Neural crest cell (in vitro differentiated cells): ENCODE measurements at places on chromosomes 13 and 19. TPM values are rescaled to one million over a fixed set of nuclear protein-coding genes. Genes with fewer than 3 reads are reported as not detected.

The OR4F17 gene
- total RNA-seq = not detected in 2 replicates

The GIPR gene
- total RNA-seq = 0.96 and 1.0 TPM in 2 replicates

The ANGPTL4 gene
- total RNA-seq = not detected in 2 replicates

The HPN gene
- 0.26 and 0.27 TPM in 2 replicates for total RNA-seq

The CCDC97 gene
- total RNA-seq = 47.3 and 48.5 TPM in 2 replicates

The C3 gene
- 0.37 TPM in 1 of 2 replicates, not detected in the other for total RNA-seq

The DAZAP1 gene
- 146 and 157 TPM in 2 replicates for total RNA-seq

The ZNF835 gene
- total RNA-seq = 0.11 TPM in 1 of 2 replicates, not detected in the other

The DACH1 gene
- 23.7 and 24.6 TPM in 2 replicates for total RNA-seq

The SNRNP70 gene
- 291 and 303 TPM in 2 replicates for total RNA-seq

The CD22 gene
- total RNA-seq = not detected in 2 replicates

The PINLYP gene
- 9.5 and 11.7 TPM in 2 replicates for total RNA-seq

The ZNF728 gene
- not detected in 2 replicates for total RNA-seq

The LIM2 gene
- not detected in 2 replicates for total RNA-seq

The CFAP97D2 gene
- total RNA-seq = not detected in 2 replicates

The CCDC169 gene
- total RNA-seq = 1.7 and 3.5 TPM in 2 replicates

The CFD gene
- not detected in 2 replicates for total RNA-seq

The FXYD1 gene
- 4.2 and 6.5 TPM in 2 replicates for total RNA-seq

The CEACAM4 gene
- total RNA-seq = not detected in 2 replicates

The CDC37 gene
- total RNA-seq = 164 TPM in 2 replicates

GRCh38 chr19:51327066-51328001 lies 14.6 kb downstream of the VSIG10L start:
- no peak for DNase-seq

- peak; percentile 89 for DNase-seq
These were observed 2.1 kb upstream of the CIRBP start for GRCh38 chr19:1266916-1267476.

DNA sequence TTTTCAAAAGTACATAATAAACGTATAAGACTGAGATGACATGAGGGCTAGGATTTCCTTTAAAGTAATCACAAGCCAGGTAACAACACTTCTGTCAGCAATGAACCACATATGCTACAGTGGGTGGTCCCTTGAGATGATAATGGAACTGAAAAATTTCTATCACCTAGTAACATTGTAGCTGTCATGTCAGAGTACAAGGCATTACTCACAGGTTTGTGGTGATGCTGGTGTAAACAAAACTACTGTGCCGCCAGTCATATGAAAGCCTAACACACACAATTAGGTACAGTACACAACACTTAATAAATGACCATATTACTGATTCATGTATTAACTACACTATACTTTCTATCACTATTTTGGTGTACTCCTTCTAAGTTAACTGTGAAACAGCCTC lies 36.8 kb downstream of the MIPEP start:
- no peak for DNase-seq

- no peak for DNase-seq
These were observed 11.0 kb downstream of the CYTH2 start for GRCh38 chr19:48480183-48480557.

DNA sequence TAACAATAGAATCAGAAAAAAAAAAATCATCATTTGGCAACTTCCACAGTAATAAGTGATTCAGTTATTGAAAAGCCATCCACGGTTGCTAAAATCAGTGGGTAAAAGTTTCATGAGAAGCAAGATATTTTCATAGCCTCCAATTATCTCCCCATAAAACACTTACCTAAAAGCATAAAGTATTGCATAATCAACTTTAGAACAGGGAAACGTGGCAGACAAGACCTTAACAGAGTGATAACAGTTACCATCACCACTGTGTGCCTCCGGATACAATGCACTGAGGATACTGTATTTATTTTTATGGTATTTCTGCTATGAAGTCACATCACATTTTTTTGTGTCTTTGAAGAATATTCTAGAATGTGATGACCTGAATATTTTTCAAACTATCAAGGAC lies 37.0 kb downstream of the ABCC4 start:
- no peak for DNase-seq

- DNase-seq = no peak
These were observed 77.3 kb upstream of the SIAH3 start for GRCh38 chr13:45928843-45929242.

- no peak for DNase-seq
These were observed at the start of gene PLIN4 for GRCh38 chr19:4518345-4519171. TSS of gene PLIN4 (minus strand) at chr19:4518486. CDS start at chr19:4518272, 214 bp downstream.

- no peak for DNase-seq
These were observed 396.5 kb downstream of the IRS2 start for GRCh38 chr13:109389892-109390345.

DNA sequence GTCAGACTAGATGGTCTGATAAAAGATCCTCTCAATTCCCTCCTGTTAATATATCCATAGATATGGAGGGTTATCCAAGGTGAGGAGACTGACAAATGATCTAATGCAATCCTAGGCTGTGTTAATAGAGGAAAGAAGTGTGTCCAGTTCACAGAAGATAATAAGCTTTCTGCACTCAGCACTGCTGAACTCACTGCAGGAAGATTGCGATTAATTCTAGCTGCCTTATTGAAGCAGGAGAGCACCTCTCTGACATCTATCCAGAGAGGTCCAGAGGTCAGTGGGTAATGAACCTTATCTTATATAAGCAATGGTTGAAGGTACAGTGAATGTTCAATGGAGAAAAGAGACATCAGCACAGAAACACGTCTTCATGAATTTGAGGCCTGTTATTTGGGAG lies 75.9 kb upstream of the SLC10A2 start:
- DNase-seq = no peak

GRCh38 chr13:90633849-90634248 lies 713.6 kb upstream of the MIR17HG start:
- no peak for DNase-seq

GRCh38 chr13:41246969-41247680 lies 16.3 kb downstream of the MTRF1 start:
- DNase-seq = no peak

- no peak for DNase-seq
These were observed 78.8 kb downstream of the MAP4K1 start for GRCh38 chr19:38538793-38539528.

DNA sequence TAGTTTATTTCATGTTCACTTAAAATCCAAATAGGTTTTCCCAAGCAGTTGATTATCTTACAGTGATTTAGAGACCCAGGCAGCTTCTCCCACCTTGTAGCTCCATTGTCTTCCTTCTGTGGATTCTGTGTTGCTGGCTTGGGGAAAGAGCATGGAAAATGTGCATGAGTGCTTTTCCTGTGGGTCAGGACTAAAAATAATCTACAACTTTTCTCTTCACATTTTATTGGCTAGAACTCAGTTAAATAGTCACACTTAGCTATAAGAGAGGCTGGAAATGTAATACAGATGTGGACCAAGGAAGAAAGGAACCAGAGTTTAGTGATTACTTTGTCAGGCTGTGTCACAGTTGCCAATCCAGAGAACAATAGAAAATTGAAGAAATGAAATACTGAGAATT lies 198.8 kb downstream of the NBEA start:
- no peak for DNase-seq

GRCh38 chr13:71721104-71721503 lies 145.9 kb downstream of the DACH1 start:
- no peak for DNase-seq

DNA sequence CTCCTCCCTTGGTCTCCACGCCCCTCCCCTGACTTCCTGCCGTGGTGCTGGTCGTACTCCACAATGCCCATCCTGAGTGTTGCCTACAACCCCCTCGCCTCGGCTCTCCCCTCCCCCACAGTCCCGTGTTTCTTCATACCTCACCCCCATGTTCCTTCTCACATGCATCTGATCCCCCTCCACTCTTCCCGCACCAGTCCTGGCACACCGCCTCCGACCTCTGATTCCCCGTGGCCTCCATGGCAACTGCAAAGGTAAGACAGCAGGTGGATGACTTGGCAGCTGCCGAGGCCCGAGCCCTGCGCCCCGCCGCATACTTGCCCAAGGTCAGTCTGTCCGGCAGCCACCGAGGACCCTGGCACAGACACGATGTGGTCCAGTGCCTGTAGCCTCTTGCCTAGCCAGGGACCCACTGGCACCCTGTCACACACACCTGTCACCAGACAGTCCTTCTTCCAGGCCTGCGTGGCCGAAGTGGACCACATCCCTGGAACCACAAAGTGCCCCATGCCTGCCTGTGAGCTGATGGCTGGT lies 16.1 kb upstream of the SDHAF1 start:
- no peak for DNase-seq

DNA sequence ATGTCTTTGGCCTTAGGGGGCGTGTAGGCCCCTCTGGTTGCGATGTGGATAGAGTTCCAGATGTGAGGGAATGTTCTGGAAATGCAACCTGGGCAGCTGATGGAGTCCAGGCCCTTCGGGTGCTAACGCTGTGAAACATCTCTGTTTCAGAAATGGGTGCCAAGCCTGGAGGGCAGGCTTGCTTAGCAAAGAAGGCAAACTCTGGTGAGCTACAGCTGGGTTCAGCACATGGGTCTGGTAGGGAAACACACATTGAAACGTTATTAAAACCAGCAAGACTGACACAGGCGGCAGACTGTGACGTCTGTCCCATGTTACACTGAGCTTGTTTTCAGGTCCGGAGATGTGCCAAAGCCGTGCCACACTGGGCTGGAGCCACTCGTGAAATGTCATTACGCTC lies 8.6 kb upstream of the CDC16 start:
- no peak for DNase-seq

DNA sequence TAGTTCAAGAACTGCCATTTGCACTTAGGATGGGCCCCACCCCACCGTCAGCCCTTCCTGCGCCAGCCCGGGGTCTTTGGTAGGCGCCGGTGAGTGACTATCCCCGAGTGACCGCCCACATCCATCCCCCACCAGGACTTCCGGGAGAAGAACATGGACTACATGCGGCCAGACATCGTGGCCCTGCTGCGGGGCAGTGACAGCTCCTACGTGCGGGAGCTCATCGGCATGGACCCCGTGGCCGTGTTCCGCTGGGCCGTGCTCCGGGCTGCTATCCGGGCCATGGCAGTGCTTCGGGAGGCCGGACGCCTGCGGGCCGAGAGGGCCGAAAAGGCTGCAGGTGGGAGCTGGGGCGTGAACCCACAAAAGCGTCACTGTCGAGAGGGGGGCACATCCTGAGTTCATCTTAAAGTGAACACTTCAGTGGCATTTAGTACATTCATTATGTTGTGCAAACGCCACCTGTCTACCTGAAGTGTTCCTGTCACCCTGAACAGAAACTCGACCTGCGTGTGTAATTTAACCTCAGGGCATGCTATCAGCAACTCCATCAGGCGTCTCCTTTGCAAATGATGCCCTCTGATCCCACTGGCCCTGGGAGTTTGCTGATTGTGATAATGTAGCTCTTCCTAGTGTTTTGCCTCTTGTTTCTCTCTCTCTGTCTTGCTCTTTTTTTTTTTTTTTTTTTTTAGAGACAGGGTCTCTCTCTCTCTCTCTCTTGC lies 42.4 kb upstream of the USE1 start:
- no peak for DNase-seq

- no peak for DNase-seq
These were observed 439.5 kb downstream of the EFNB2 start for GRCh38 chr13:106095919-106096318.

DNA sequence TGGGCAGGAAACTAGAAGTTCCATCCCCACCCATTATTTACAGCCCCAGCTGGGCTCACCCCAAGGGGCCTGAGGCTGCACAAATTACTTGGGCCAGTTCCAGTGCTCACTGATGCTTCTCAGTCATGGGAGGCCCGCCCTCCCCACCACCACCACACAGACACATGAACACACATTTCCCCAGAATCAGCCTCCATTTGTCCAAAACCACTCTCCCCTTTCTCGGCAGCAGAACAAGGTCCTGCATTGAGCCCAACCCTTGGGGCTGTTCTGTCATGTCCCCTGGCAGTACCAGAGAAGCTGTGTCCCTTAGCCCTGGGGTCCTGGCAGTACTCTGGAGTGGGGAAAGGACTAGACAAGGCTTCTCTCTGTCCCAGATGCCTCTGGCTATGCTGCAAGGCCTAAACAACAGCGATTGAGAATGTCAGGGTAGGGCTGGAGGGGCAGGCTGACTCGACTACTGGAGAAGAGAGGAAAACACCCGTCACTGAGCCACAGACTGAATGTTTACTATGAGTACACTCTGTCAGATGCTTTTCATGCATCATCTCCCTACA lies 21.8 kb downstream of the SAMD4B start:
- DNase-seq = no peak

DNA sequence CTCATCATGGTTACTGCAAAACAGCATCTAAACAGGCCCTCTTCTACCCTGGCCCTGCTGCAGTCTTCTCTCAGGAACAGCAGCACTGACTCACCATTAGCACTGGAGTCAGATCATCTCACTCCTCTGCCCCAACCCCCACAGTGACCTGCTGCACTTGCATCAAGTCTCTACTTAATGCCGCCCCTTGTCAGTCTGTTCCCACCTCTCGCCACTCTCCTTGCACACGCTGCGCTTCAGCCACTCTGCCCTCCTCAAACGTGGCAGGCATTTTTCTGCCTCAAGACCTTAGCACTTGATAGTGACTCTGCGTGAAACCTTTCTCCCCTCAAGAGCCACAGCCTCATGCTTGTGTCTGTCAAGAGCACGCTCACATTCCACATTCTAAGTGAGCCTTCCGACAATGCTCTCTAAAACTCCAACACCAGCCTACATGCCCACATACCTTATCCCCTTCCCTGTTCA lies 22.1 kb downstream of the MIPEP start:
- DNase-seq = no peak

DNA sequence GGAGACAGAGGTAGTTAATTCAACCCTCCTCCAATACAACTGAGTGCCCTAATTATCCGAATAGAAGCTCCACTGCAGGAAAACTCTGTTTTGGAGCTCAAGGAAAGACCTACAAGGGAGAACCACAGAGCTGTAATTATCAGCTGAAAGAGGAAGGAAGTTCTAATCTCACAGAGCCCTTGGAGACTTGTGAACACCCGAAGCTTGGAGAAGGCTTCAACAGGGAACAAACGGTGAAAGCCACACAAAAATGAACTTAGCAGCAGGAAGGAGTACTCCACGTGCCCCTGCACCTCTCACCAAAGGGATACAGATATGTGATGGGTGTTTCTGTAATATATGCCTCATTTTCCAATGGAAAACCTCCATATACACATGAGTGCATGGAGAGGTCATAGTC lies 61.1 kb downstream of the IRS2 start:
- DNase-seq = no peak

- DNase-seq = peak; percentile 80
These were observed 16.2 kb upstream of the PRODH2 start for GRCh38 chr19:35828692-35829301.

GRCh38 chr13:82560889-82561288 lies 1321.4 kb downstream of the SLITRK1 start:
- no peak for DNase-seq

DNA sequence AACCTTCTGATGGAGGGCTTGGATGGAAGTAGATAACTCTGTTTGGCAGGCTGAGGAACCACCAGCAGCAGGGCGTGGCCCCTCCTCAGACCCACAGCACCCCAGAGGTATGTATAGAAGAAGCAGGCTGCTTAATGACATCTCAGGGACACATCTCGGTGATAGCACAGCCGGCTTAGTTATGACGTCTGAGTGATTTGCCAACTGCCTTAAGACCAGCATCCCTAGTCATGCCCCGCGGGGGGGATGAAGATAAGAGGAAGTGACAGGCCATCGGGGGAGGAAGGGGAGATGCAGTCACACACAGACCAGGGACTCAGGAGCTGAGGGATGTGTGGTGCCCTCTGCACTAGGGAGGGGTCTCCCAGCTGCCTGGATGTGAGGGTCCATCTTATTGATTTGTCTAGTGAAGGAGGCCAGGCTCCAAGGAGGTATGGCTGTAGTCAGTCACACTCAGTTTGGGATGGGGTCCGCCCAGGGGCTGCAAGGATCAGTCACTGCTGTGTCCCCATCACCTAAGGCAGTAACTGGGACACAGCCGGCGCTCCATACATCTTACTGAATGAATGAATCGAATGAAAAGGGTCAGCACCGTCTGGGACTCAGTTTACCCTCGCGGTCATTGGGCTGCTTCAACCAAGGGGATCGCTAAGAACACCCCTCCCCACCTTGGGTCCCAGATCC lies 19.2 kb upstream of the ERCC1 start:
- DNase-seq = peak; percentile 24
